ENCODE measurements at places on chromosomes 12 and 14.
A peak's percentile ranks its signal among the peaks of the same experiment; 100 is the strongest.

DNA sequence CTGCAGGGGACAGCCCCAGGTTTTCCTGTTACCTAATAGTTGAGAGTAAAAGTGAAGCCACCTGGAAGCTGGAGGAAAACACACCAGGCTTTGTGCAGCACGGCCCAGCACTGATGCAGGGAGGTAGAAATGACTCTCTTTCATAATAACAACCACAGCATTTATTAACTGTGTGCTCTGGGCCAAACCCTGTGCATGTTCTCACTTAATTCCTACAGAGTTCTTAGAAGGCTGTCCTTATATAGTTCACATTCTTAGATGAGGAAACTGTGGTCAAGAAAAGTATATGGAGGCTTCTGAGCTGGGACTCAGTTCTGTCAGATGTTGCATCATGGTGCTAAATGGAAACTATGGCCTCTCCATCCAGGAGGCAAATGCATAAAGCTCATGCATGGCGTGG is 100.0 kb downstream of the PAPOLA start:
- no peak for DNase-seq

- no peak for DNase-seq
These were observed 833.0 kb downstream of the SLC6A15 start for GRCh38 chr12:84079626-84080025.

DNA sequence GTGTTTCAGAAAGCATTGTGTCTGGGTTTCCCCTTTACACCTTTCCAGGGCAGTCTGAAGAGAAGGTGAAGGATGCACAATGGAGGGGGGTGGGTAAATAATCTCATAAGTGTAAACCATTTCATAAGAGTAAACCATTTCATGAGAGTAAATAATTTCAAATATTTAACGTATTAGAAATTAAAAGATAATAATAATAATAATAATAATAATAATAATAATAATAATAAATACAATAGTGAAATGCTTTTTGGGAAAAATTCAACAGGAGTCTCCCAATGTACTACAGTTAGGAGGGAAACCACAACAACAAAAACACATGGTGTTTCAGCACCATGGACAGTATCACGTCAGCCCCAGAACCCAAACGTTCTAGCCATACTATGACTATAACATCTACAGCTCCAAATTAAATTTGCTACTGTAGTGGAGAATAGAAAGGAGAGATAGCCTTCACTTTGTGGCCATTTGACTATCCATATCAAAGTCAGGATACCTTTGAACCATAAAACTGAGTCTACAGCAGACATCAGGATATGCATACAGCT is 691.8 kb downstream of the BCL11B start:
- no peak for DNase-seq

DNA sequence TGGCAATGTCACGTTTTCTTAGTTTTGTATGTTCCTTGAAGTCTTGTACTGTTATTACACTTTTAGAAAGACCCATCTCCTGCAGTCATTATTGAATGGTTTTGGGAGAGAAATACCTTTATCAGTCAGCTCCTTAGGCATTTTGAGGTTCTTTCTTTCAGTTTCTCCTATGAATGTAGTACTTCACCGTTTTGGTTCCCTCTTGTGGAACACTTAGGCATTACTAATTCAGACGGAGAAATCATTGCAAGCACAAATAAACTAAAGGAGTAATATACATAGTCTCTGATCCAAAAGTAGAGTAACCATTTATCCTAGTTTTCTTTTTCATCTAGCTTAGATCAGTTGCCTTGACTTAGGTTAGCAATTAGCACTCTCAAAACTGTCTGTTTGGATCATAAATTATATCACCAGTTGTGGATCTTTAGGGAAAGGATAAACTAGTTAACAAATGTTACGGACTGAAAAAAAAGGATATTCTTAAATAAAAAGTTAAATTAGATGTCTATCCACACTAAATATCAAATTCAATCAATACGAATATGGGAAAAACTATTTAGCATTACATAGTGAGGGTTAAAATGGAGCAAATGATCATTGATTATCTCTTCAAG is 1538.3 kb upstream of the SEL1L start:
- DNase-seq: no peak

DNA sequence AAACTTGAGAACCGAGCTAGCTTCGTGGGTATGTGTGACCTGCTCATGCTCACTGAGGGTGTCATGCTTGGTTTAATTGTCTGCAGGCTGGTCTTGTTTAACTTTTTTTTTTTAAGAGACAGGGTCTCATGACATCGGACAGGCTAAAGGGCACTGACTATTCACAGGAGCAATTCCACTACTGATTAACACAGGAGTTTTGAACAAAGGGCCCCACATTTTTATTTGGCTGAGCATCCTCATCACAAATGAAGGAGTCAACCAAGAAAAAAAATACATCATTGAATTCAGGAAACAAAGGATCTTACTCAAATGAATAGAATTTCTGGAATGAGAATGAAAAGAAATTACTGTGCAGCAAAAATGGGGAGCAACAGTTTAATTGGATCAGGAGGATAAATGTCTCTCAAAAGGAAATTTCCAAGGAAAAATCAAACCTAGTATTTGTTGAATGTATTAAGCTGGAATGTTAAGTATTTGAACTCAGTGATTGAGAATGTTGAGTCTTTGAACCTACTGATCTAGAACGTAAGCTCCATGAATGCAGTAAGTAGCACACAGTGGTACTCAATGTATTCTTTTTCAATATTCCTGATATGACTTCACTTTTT is 20.8 kb upstream of the PYROXD1 start:
- no peak for DNase-seq

DNA sequence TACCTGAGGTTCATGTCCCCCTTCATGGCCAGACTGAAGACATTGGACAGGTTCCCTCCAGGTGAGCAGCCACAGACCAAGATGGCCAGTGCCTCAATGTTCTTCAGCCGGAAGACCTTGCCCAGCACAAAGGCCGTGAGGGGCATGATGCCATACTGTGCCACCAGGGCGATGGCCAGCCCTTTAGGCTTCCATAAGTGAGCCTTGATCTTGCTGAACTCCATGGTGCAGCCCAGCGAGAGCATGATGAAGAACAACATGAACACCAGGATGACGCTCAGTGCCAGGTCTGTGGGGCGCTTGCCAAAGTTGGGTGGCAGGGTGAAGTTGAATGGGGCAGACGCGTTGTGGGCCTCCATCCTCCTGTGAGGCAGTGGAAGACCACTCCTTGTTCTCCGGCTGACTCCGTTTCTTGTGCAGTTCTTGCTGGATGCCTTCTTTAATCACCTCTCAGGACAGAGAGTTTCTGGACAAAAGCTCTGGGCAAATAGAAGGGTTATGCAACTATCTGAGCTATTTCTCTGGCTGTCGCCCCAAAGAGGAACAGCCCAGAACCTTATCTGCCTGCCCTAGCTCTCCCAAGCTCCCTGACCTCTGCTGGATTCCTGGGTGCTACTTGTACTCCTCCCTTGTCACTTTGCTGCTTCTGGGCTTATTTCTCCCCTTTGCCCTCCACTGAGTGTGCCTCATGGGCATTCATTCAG is at the start of gene SLC10A1:
Gene SLC10A1 (minus strand): TSS at position 445 of the 704 bp plus-strand sequence. CDS start 86 bp downstream, at position 359.
- no peak for DNase-seq

DNA sequence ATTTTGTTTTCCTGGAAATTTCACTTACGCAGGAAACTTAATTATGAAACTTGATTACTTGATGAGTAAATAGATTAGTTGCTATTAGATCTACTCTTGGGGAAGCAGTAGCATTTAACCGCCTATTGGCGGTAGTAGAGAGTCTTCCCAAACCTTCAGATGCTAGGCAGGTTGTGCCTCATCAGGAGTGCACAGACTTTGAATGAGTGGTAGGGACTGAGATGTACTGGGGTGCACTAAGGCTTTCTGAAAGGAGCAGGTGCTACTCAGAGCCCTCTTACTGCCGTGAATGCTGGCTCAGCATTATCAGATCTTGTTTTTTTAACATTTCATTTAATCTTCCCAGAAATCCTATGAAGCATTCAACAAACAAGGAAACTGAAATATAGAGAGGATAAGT is 7.7 kb downstream of the GATC start:
- no peak for DNase-seq

DNA sequence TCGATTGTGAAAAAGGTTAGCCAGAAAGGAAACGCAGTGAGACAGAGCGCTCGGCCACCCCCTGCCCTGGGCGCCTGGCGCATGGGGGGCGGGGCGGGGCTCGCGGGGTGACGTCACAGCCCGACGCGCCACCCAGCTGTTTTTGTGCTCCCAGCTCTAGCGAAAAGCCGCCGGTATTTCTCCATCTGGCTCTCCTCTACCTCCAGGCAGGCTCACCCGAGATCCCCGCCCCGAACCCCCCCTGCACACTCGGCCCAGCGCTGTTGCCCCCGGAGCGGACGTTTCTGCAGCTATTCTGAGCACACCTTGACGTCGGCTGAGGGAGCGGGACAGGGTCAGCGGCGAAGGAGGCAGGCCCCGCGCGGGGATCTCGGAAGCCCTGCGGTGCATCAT is at the start of gene GABARAPL1:
Gene GABARAPL1 (plus strand): TSS at position 139 of the 393 bp plus-strand sequence. CDS start 253 bp downstream, at position 392.
- DNase-seq: peak; percentile 42

DNA sequence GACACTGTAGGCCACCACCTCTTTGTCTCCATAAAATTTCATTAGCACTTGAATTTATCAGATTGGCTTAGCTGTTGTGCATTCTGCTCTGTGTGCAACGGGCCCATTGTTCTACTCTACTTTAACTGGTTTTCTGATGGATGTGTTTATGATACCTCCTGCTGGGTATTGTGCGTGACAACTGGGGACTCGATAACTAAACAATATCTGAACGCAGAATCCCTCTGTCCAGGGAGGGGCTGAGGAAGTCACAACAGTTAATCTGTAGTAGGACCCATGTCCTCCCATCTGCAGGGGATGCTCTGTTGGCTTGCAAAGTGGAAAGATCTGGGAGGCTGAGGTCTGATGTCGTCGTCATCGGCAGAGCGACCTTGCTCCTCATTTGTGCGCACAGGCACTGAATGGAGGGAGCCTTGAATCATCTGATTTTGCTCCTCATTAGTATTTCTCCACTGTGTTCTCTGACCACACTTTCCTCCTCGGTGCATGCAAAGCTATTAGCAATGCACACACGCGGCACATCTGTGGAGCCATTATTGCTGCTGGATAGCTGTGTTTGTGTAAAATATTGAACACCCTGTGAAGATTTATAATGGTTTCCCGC is 422.5 kb downstream of the NRXN3 start:
- no peak for DNase-seq

DNA sequence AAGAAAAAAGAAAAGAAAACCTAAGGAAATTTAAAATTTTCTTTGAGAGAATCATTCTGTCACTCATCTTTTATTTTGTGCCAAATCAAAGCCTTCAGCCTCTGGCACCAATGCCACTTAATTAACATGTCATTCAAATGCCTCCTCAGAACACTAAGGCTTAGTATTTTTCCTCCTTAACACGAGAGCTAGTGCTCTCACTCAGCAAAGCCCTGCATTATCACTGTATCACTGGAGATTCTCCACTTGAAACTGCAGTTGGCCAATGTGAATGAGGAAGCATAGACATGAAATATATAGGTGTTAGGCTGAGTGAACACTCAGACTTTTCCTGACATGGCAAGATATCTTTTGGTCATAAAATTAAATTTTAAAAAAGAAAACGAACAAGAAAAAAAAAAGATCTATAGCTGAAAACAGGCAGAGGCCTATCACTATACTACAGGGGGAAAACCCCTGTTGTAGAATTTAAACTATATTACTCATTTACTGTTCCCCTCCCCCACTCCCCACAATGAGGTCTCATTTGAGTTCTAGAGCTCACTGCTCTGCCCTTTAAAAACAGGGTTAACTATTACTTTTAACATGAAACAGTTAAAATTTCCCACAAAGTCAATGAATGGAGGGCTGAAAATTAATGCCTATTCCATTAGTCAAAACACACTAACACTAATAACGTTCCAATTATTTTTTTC is 5.1 kb downstream of the MBIP start:
- DNase-seq: no peak

- DNase-seq: peak; percentile 53
These were observed 63.9 kb upstream of the PTGR2 start for GRCh38 chr14:73787486-73788316.

DNA sequence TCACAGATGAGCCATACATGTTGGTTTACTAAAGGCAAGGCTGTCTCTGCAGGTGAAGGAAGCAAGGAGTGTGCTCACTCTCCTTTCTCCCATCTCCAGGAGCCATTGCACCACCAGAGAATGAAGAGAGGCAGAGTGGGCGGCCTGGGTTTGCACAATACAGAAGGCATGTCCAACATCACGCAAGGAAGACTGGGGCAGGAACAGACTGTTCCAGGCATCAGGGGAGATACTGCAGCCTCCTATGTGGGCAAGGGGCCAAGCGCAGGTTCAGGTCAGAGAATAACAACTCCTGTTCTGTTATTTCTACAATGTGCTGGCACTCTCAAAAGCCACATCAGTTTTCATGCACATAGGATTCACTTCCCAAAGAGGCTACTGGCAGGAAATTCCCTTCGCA is 1.7 kb upstream of the TMEM229B start:
- no peak for DNase-seq

DNA sequence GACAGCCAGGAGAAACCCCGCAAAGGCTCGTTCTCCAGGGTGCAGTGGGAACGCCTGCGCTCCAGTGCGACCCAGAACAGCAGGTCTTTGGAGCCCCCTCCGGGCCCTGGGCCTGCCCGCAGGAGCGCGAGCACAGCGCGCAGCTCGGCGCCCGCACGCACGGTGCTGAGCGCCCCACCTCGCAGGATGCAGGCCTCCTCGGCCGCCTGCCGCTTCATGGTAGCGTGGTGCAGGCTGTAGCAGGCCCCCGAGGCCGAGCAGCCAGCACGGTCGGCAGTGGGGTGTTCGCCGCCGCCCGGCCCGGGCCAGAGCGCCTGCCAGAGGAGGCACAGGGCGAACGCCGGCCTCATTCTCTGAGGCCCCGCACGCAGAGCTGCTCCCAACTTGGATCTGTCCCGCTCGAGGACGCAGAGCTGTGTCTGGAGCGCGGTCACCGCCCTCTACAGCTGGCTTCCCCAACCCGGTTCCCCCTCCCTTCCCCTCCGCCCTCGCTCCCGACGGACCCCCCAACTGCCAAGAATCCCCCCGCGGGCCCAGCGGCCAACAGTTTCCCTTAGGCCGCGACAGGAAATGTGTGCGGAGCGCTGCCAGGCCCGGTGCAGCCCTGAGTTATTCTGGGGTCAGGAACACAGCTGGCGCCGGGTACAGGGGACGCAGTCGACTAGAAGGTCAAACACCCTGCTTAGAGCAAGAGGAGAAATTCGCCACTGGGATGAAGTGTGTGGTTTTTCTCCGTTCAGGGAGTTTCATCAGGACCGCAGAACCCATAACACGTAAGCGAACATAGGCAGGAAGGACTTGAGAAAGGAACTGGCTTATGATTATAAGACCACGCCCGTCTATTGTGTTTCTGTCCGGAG is at the start of gene CLEC14A:
Gene CLEC14A (minus strand): TSS at position 421 of the 860 bp plus-strand sequence. CDS start 71 bp downstream, at position 350.
- no peak for DNase-seq

Measured in stimulated activated naive B cell treated with anti-CD40 and anti-IgM and Interleukin-4, amounts not matched to agents 10 μg/mL and 1 μg/mL and 100 μg/mL, for 72 hours (primary cell).